ENCODE measurements at places on chromosomes 12 and 14.

DNA sequence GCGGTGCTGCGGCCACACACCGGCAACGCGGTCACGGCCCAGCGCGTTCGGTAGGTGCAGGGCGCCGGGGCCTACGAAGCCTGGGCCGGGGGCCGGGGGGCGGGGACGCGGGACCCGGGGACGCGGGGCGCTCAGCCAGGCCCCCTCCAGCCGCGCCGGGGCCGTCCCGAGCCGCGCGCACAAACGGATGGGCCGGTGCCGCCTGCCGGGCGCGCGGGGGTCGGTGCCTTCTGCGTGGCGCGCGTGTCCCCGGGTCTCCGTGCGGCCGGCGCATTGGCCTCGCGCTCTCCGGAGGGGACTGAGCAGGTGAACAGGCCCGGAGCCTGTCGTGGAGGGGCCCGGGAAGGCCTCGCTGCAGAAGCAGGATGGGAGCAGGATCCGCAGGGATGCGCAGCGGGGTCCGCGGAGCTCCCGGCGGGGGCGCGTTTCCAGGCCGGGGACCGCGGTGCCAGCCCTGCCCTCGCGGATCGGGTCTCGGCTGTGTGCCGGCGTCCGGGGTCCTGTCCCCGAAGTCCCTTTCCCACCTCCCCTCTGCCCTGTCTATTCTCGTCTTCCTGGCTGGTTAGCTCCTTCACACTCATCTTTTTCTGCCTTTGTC is 421 bp downstream of the GLT1D1 start:
- DNase-seq, result no peak

DNA sequence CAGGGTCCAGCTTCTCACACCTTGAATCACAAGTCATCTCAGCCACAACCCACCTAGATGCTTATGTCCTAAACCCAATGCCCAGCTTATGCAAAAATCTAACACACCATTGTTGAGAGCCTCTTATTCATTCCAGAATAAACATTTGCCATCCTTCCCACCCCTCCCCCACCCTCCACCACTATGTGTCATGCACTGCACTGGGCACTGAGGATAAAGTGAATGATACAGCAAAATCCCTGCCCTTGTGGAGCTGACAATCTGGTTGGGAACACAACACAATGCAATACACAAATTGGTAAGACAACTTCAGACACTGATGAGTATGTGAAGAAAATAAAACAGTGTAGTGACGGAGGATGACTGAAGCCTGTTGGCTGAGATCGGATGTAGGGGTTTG is 1.4 kb upstream of the GLTP start:
- no peak for DNase-seq

DNA sequence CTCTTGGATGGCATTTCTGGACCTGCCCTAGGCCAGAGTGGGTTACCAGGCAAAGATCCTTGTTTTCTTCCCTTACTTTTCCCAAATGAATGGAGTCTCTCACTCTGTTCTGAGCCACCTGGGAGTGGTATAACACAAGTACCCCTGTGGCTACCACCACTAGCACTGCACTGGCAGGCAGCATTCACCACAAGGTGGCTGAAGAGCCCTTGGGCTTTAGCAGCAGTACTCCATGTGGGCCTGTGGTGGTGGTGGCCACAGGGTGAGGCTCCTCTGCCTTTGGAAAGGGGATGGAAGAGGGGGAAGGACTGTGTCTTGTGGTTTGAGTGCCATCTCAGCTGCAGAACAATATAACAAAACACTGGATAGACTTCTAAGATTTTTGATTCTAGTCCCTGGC is 38.1 kb upstream of the LMNTD1 start:
- DNase-seq, result no peak

GRCh38 chr14:77099425-77100167 is 1.5 kb downstream of the CIPC start:
- DNase-seq, result no peak

- no peak for DNase-seq
Measured at GRCh38 chr14:101625336-101626097, 64.2 kb downstream of the DIO3 start.

DNA sequence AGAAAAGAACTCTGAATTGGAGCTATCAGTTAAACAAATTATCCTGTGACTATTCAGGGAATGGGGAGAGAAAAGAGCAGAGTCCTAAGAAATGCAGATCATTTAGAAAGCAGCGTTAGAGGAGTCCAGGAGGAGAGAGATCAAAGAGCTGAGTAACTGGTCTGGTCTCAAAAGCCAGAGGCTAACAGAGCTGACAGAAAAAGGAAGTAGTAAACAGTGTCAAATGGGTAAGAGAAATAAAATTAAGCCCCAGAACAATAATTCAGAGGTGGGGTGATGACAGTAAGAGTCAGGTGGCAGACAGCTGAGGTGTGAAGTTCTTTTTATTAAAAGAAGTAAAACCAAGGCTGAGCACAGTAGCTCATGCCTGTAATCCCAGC is 19.3 kb downstream of the GXYLT1 start:
- DNase-seq, result no peak

GRCh38 chr12:64320611-64321010 is 69.9 kb downstream of the C12orf56 start:
- DNase-seq, result no peak

- DNase-seq, result no peak
Measured at GRCh38 chr12:101713059-101713682, 15.7 kb downstream of the CHPT1 start.

DNA sequence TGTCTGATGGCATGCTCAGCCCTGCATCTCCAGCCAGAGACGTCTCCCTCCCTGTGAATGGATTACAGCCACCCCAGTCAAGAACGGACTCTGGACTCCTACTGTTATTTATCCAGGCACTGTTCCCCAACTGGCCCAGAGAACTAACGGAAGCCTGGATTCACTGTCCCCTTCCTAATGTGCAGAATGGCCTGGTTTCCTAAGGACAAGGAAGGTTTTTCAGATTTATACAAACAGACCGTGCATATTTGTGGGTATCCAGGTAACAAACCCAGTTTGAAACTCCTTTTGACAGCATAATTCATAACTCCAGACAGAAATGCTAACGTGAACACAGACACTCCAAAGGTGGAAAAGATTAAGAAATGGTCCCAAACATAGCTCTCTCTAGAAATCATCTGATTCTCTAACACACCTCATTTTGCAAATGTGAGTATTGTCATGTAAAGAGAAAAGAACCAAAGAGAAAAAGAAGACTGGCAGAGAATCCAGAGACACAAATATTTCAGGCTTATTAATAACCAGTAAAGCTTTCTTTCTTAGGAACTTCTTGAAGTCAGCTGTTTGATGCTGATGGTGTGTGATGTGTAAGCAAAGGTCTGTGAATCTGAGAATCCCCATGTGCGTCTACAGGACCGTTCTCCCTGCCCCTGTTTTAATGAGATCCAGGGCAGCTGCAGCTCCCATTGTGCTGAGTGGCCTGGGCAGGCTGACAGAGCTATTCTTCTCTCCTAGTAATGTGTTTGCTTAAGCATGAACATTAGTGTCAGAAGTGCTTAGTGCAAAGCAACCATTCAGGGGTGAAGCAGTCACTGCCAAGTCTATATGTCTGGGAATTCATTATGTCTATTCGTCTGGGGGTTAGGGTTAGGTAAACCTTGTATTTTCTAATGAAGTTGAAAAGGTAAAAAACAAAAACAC is 86.8 kb upstream of the HIF1A start:
- no peak for DNase-seq

DNA sequence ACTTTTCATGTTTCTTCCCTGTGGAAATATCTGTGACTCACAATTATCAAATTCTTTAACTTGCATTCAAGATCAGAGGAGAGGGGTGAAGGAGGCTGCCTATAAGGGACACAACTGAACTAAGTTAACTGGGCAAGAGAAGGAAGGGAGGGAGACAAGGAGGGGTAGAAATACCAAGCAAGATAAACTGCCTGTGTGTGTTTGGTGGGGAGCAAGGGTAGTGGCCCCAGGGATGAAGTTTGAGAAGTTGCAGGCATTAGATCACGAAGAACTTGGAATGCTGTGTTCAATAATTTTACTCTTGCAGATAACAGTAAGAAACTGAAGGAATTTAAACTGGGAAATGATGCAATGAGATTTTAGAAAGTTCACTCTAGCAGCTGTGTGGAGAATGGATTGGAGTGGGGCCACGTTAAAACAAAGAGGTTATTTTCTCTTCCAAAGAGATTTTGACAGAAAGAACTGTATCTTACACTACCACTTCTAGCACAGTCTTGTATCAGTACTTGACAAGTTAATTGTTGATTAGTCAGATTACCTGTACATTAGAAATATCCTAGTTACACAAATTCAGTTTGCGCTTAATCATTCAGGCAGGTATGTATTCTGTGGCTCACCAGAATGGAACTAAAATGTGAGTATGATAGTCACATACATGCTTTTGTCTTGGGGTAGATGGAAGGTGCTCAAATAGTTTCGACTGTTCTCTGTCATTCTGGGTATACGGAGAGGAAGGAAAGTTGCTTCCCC is 7.4 kb downstream of the PKP2 start:
- DNase-seq, result no peak

DNA sequence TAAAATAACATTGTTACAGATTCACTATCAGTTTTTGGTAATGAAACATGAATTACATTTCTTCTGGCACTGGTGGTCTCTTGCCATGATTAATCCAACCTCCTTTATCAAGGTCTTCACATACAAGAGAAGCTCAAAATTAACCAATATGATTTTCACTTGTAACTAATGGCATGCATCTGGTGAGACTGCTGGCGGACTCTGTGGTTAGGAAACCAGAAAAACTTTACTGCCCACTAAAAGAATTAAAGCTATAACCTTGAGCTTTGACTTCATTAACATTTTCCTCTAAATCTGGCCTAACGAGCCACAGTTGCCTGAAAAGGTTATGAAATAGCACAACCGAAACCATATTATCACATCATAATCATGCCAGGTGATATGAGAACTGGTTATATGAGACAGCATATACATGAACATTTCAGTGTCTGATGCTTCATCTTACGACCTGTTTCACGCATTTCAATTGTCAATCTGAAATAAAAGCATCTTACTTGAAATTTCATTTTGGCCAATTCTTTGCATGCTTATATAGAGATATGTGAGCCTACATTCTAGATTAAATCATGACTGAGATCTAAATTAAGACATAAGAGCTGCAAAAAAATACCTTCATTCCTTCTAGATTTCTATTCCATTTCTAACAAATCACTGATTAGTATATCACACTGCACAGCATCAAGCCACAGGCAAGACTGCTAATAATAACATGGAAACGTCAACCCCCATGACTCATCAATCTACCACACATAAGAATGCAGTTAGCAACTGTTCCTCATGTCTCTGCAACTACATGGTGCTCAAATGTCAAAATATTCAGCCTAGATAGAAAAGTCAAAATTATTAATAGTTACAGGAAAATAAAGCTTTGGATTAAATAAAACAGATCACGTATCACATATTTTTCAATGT is 89.3 kb downstream of the OSBPL8 start:
- DNase-seq, result no peak

DNA sequence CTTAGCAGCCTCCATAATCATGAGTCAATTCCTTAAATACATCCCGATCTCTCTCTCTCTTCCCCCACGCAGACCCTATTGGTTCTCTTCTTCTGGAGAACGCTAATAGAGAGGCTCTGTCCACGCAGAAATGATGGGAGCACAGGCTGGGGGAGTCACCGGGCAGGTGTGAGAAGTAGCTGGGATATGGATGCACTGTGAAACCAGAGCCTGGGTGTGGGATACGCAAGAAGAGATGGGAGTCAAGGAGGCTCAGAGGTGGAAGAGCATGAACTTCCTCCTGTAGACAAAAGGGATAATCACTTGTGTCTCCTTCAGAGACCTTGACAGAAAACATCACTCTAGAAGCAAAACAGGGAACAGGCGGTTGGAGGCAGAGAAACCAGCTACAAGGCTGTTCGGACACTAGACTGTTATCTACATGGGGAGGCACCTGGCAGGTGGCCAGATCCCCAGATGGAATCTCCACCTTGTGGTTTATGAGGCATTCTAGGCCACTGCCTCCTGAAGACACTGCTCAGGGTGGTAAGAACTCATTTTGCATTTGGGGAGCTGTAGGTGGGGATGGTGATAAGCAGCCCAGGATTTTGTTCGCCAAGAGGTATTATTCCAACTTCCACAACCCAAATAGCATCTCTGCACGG is 7.2 kb upstream of the SELPLG start:
- DNase-seq, result no peak

DNA sequence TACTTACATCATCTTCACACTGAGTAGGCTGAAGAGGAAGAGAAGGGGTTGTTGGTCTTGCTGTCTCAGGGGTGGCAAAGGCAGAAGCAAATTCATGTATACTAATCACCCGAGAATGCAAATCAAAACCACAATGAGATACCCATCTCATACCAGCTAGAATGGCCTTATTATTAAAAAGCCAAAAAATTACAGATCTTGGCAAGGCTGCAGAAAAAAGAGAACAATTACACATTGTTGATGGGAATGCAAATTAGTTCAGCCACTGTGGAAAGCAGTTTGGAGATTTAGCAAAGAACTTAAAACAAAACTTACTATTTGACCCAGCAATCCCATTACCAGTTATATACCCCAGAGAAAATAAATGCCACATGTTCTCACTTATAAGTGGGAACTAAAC is 154.9 kb downstream of the SEC23A start:
- no peak for DNase-seq

- no peak for DNase-seq
Measured at GRCh38 chr14:54877015-54877702, 25.5 kb downstream of the GCH1 start.

DNA sequence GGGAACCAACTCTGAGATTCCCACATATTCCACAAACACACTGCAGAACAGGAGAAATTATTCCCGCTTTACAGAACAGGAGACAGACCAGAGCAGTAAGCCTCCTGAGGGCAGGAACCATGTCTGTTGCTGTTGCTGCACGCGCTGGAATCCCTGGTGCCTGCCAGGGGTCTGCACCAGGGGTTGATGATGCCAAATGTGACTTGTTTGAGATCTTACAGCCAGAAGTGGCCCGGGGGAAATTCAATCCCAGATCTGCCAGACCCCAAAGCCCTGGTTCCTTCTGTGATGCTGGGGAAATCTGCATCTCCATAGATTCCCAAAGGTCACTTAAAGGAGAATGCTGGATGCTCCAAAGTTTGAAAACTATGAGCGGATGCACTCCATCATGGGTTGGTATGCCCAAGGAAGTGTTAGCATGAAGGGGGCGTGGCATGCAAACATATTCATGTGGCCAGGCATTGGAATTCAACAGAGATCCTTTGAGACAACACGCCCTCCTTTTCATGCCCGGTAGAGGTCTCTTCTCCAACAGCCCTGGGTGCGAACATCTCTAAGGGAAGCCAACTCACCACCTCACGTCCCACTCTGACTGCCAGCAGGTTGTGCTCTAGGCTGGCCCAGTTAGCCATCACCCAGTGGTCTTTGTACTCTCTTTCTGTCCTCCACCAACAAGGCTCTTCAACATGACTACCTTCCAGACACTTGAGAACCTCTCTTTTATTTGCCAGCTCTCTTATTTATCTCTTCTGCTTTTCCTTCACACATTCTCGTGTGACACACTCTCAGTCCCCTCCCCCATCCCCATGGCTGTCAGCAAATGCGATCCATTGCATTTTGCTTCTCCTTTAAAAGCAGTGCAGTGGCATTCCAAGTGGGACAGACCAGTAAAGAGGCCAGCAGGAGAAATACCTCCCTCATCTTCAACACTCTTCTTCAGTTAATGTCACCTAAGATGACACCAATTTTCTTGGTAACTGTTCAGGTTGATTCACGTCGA is 131.3 kb downstream of the ZFP36L1 start:
- DNase-seq, result no peak

- DNase-seq, result no peak
Measured at GRCh38 chr14:21680072-21680471, 6.5 kb upstream of the OR4E1 start.

- no peak for DNase-seq
Measured at GRCh38 chr12:78865516-78865915, 942 bp downstream of the SYT1 start.

GRCh38 chr12:1750300-1750699 is 59.4 kb downstream of the ADIPOR2 start:
- DNase-seq, result no peak

- DNase-seq, result no peak
Measured at GRCh38 chr14:104978746-104979691, 845 bp upstream of the AHNAK2 start.
